ENCODE measurements at places on chromosomes 7 and 10.

GRCh38 chr7:89837515-89837914, 316.8 kb upstream of the STEAP1 start:
- DNase-seq = no peak

- DNase-seq = no peak
These were observed 81.4 kb upstream of the LAMB4 start for GRCh38 chr7:108211382-108212201.

DNA sequence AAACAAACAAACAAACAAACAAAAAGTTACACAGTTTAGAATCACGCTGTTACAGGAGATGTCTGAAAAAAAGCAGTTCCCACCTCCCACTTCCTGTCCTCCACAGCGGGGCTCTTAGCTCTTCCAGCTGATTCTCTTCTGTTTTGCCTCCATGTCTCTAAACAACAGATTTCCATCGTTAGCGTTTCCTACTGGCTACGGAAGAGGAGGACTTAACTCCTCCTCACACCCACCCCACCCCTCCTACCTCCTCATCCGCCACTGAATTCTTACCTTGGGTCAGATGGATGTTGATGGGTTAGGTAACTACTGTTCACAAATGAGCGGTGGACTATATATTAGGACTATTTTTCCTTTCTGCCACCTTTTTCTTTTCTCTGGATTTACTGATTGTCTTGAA, 36.8 kb upstream of the NUB1 start:
- DNase-seq = no peak

GRCh38 chr10:21532694-21533466, 1.2 kb upstream of the MLLT10 start:
- DNase-seq = no peak

DNA sequence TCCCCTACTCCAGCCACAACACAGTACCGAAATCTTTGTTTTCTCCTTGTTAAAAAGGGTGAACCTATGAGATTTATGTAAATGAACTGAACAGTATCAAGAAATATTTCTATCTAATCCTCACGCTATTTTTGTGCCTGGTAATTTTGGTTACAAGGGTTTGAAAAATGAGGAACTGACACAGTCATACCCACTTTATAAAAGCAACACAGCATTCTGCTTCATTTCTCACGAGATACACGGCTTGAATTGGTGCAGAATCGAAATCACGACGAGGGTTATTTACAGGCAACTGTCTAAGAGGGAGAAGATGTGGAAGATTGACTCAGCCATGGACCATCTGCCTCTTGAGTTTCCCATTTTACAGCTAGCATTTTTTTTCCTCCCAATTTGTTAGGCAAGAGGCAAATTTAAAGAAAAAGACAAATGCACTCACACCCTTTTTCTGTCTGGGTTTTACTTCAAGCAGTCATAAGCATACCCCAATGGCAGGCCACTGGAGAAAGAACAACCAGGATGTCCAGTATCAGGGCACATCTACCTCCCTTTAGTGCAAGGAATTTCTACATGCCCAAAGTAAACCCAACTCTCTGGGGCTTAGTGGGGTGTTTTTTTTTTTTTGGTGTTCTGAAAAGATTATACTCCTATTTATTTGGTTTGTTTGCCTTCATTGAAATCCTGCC, 108.1 kb downstream of the ITGB8 start:
- peak; percentile 28 for DNase-seq

DNA sequence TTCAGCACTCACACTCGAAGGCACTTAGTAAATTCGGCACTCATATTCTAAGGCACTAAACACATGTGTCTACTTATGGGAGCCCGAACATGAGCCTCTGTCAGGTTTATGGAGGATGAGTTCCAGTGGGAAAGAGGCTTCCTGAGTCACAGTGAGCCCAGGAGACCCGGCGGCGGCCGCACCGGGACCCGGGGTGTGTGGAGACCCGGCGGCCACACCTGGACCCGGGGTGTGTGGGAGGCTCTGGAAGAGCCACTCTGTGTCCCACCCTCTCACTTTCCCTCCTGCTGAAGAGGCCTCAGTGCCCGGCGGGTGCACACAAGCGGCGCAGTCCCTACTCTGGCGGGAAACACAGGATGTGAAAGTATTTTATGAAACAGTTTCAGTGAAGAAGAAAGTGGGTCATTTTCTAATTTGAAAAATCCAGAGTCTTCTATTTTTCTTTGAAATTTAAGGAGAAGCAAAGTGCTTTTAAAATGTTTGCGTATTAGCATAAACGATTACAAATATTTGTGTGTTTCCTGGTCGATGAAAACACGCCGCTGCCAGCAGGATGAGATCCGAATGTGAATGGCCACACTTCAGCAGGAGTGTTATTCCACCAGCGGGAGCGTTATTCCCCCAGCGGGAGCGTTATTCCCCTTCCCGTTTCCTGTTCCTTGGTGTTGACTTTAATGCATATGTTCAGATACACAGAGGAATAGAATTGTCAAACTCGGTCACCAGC, 625.1 kb downstream of the DNAJB6 start:
- no peak for DNase-seq
